Ascending aorta (tissue), 2 donors: ENCODE measurements at places on chromosomes 12 and 14.

DNA sequence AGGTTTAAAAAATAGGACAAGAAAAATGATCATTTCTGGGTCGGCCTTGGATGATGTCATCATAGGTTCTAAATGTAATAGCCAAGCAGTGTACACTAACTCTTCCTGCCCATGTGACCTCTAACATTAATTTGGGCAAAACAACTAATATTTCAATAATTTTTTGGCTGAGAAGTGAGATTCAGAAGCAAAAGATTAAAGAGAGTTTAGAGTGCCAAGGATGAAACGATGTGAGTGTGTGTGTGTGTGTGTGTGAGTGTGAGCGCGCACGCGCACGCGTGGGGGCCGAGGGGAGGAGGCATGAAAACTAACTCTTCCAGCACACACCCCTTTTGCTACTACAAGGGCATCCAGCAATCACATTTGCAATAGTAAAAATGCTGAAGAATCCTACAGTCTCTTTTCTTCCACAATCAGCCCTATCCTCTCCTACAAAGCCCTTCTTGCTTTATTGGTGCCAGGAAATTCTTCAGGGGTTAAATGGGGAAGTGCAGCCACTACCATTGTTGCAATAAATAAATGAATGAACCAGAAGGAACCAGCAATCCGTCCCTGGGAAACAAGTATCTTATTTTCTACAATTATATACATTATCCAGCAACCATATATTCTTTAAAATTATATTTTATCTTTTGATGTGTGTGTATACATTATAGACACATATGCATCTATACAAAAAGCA, 52.9 kb downstream of the PEBP1 start:
- DNase-seq = no peak

- no peak for DNase-seq
These were observed 475.8 kb downstream of the RAD51B start for GRCh38 chr14:68295316-68295816.

GRCh38 chr12:108637222-108637971, 3.7 kb upstream of the SELPLG start:
- no peak for DNase-seq

DNA sequence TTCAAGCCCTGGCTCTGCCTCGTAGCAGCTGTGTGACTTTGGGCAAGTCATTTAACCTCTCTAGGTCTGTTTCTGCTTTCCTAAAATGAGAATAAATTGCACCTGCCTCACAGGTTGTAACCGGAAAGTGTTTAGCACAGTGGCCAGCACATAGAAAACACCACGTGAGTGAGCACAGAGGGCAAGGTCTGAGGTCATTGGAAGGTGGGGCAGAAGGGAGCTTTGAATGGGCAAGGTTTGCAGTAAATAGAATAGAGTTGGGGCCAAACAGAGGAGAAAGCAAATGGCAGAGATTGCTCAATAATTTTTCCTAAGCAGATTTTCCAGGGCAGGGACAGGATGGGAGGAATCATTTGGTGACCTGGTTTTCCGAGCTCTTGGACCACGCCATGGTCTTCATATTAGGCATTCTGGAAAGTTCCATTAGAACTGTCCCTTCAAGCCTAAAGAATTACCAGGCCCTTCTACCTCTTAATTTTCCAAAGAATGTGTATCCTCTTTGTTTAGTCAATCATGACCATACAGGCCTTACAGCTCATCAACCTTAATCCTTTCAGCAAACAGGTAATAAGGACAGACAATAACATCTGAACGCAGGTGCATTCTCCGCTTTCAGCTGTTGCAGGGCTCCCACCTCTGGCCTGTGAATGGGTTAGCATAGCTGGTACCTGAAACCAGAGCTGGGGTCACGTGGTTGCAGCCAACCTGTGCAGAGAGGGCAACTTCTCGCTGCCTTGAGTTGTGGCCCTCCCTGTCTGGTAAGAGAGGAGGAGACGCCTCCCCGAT, 53.8 kb downstream of the VWF start:
- DNase-seq = no peak

- no peak for DNase-seq
These were observed 16.0 kb upstream of the CMAS start for GRCh38 chr12:22029991-22030390.

GRCh38 chr14:99157676-99158075, 114.3 kb downstream of the BCL11B start:
- DNase-seq = no peak

DNA sequence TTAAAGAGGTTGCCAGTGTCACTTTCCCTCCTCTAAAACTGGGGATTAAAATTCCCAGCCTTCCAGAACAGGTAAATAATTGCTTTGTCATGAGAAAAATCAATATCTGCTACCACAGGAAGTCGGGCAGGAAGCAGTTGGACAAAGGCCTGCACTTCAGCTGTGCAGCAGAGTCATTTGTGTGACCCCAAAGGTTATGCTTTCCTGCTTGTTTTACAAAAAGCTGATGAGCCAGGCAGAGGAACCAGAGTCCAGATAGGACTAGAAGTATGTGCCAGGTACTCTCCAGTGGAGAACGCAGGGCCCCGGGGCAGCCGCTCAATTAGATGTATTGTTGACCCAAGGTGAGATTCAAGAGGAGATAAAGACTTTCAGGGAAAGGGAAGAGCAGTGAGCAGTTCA, 117.1 kb upstream of the FRMD6 start:
- DNase-seq = no peak

- no peak for DNase-seq
These were observed 104.6 kb downstream of the DAAM1 start for GRCh38 chr14:59292921-59293534.

DNA sequence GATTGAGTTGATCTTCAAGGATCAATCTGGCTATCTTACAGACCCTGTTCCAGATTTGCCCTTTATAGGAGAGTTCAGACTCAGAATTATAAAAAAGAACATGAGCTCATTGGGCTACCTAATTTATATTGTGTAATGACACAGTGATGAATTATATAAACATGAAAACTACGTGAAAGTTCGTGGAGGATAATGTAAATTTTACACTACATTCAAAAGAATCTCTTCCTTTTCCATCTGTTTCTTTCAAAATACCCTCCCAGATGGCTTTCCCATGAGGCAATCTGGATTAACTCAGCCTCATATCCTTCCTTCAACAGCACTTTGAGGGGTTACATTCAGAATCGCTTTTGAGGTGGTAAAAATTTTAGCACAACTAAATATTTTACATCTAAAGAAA, 129.3 kb downstream of the HMGA2 start:
- DNase-seq = no peak

DNA sequence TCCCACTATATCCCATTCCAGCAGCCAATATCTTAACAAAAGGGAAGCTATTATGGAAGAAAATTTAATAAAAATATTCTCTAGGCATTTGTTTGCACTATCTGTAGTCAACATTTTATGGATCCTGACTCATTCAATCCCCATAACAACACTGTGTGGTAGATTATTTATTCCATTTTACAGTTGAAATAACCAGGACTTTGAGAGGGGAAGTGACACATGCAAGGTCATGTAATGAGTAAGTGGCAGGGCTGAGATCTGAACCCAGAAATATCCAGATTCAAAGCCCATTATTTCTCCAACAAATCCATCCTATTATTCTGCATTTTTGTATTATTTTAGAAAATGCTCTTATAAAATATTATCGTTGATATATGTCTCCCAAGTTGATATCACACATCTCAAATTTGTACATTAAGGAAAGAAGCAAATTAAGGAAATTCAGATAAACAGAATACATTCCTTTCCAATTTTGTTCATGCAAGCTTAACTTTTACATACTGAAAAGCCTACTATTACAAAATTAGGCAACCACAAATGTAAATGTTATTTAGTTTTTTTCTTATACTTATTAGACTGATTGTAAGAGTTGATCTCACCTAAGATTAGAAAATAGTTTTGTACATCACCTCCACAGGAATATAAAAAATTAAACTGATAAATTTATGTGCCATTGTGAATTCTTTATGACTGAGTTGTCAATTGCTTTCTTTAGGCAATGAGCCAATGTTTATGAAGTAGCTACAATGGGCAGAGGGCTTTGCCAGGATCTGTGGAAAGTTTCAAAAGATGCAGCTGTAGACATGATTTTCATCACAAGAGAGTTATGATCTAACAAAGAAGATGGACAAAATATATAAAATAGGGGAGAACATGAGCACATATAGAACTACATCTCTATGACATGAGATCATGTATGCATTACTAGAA, 55.1 kb upstream of the E2F7 start:
- DNase-seq = no peak

GRCh38 chr14:32627545-32628298, 298.6 kb downstream of the AKAP6 start:
- no peak for DNase-seq

- no peak for DNase-seq
These were observed 33.4 kb downstream of the CHST11 start for GRCh38 chr12:104490186-104490585.

DNA sequence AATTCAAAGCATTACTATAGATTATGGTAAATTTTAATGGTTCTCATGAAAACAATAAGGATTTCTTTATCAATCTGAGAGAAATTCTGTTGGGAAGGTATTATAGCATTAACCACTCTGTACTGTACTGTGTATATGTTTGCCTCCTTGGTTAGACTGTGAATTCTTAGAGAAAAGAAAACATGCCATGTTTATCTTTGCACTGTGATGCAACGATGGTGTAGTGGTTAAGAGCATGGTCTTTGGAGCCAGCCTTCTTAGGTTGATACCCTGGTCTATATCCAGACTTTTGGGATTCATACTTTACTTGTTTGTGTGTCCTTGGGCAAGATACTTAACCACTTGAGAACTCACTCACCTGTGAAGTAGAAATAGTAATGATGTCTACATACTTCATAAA, 32.2 kb upstream of the NUBPL start:
- DNase-seq = no peak

GRCh38 chr14:103699901-103700752, 15.1 kb downstream of the XRCC3 start:
- DNase-seq = no peak

DNA sequence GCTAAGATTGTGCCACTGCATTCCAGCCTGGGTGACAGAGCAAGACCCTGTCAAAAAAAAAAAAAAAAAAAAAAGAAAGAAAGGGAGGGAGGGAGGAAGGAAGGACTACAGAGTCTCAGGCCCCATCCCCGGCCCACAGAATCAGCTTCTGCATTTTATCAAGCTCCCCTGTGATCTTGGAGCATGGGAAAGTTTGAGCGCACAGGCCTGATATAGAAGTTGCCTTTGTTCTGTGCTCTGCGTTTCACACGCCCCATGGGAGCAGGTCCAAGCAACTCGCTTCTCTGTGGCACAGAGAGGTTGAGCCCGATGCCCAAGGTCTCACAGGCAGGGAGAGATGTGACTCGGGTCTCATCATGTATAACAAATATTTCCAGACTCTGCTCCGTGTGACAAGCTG, 101.8 kb downstream of the PHETA1 start:
- DNase-seq = no peak

- no peak for DNase-seq
These were observed 7.6 kb downstream of the EXOC3L4 start for GRCh38 chr14:103101963-103102688.

DNA sequence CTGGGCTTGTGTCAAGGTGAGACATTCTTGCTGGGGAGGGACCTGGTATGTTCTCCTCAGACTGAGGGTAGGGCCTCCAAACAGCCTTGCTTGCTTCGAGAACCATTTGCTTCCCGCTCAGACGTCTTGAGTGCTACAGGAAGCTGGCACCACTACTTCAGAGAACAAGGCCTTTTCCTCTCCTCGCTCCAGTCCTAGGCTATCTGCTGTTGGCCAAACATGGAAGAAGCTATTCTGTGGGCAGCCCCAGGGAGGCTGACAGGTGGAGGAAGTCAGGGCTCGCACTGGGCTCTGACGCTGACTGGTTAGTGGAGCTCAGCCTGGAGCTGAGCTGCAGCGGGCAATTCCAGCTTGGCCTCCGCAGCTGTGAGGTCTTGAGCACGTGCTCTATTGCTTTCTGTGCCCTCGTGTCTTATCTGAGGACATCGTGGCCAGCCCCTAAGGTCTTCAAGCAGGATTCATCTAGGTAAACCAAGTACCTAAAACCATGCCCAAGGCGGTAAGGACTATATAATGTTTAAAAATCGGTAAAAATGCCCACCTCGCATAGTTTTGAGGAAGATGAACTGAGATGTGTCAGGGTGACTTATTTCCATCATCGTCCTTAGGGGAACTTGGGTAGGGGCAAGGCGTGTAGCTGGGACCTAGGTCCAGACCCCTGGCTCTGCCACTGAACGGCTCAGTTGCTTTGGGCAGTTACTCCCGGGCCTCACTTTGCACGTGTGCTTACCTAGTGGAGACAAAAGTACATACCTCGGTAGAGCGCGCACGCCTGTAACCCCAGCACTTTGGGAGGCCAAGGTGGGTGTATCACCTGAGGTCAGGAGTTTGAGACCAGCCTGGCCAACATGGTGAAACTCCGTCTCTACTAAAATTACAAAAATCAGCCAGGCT, 4.3 kb downstream of the GAPDH start:
- no peak for DNase-seq

GRCh38 chr14:50666772-50667683, 1.1 kb downstream of the SAV1 start:
- DNase-seq = no peak

GRCh38 chr12:106033161-106033675, 105.5 kb downstream of the NUAK1 start:
- no peak for DNase-seq

DNA sequence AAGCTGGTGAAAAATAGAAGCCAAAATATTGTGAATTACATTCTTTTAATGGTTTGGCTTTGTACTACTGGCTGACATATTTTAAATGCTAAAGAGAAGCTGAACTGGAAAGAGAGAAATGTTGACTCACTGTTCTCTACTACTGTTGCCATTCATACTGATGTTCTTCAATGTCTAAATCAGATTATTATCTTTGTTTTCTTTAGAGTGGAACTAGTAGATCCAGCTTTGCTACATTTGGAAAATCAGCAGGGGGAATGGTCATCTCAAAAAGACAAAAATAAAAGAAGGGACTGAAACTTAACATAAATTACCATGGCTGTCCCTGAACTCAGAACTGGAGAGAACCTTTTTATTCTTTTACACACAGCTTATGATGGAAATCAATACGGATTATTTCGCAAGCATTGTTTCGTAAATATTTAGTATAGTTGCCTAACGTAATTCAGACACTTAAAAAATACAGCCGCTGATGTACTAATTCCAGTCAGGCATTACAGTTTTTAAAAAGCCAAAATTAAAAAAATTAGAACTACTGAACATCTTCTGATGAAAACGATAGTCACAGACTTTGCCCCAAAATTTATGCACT, 76.3 kb upstream of the OTX2 start:
- no peak for DNase-seq

- DNase-seq = no peak
These were observed 63.5 kb downstream of the ST8SIA1 start for GRCh38 chr12:22271023-22271422.

DNA sequence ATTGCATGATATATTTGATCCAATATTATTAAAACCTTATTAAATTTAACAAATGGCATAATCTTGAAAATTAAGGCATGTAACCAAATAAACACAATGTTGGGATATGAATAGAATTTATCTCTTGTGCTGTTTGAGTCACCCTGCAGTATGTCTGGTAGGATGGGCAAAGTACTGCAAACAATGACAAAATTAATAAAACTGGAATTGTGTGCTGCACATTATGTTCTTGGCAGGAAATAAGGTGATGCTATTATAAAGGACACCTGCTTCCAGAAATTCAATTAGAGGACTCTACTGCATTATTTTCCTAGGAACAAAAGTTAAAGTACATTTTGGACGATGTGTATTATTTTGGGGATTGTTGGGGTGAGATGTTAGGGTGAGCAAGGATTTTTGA, 132.7 kb downstream of the PPFIA2 start:
- DNase-seq = no peak
